ENCODE measurements at places on chromosomes 3 and 15. TPM values are rescaled to one million over a fixed set of nuclear protein-coding genes. Genes with fewer than 3 reads are reported as not detected.

Gene ZKSCAN7
- 3.0 TPM for polyA plus RNA-seq

Gene SERPINI2
- not detected for polyA plus RNA-seq

Gene TERC
- 0.39 TPM for polyA plus RNA-seq

Gene GATA2
- 3.2 TPM for polyA plus RNA-seq

Gene ACKR4
- 11.6 TPM for polyA plus RNA-seq

Gene PRC1
- 60.5 TPM for polyA plus RNA-seq

Gene SLC28A1
- not detected for polyA plus RNA-seq

Gene ALS2CL
- polyA plus RNA-seq: 0.46 TPM

Gene TPRA1
- 17.5 TPM for polyA plus RNA-seq

Gene MORC1
- polyA plus RNA-seq: not detected

GRCh38 chr15:89068325-89068784 is 19.9 kb upstream of the ABHD2 start:
- H3K27me3 ChIP-seq: no peaks in the 10 kb centered on the region
- no peaks in the 10 kb centered on the region for H3K4me1 ChIP-seq
- no peaks in the 10 kb centered on the region for H3K36me3 ChIP-seq
- no peak overlapping the region for H3K4me3 ChIP-seq
- peak; percentile 99 for DNase-seq

GRCh38 chr3:71258526-71258925 is 325.0 kb downstream of the FOXP1 start:
- no peaks in the 10 kb centered on the region for H3K36me3 ChIP-seq
- H3K27me3 ChIP-seq: no peaks in the 10 kb centered on the region
- H3K4me3 ChIP-seq: no peak overlapping the region

DNA sequence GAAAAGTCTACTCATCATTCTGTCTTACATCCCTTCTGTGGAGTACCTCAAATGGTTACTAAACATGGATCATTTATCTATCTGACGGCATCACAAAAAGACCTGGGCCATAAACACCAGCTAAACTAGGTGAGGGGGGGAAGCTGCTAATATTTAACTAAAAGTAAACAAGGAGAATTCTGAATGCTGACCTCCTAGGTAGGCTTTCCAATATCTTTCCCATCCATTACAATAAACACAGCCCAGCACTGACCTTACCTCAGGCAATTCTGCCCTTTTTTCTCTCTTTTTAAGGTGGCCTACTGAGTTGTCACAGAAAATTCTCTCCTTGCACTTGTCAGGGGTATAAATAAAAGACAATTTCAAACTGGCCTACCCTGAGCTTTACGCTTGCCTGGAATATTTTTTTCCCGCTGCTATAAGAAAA is 33.1 kb downstream of the USF3 start:
- no peak overlapping the region for H3K27ac ChIP-seq
- H3K4me1 ChIP-seq: peaks cover 6% of the 10 kb centered on the region
- no peak for DNase-seq
- peaks cover 1% of the 10 kb centered on the region for H3K36me3 ChIP-seq
- H3K27me3 ChIP-seq: no peaks in the 10 kb centered on the region
- H3K4me3 ChIP-seq: no peak overlapping the region

- H3K4me1 ChIP-seq: no peaks in the 10 kb centered on the region
- no peak for DNase-seq
- H3K27ac ChIP-seq: no peak overlapping the region
These were observed 93.6 kb upstream of the ATP2B2 start for GRCh38 chr3:10599017-10599416.

GRCh38 chr3:157443905-157444796 is 7.5 kb downstream of the PTX3 start:
- H3K4me1 ChIP-seq: peaks cover 7% of the 10 kb centered on the region
- H3K4me3 ChIP-seq: no peak overlapping the region
- H3K36me3 ChIP-seq: peaks cover 5% of the 10 kb centered on the region

GRCh38 chr3:120567370-120568201 is 28.6 kb upstream of the NDUFB4 start:
- no peak overlapping the region for H3K27ac ChIP-seq
- DNase-seq: peak; percentile 73
- H3K4me3 ChIP-seq: peak overlapping the region; percentile 25
- no peaks in the 10 kb centered on the region for H3K36me3 ChIP-seq
- no peaks in the 10 kb centered on the region for H3K4me1 ChIP-seq

GRCh38 chr3:47057212-47057671 is 77.8 kb downstream of the NBEAL2 start:
- no peaks in the 10 kb centered on the region for H3K4me1 ChIP-seq
- no peaks in the 10 kb centered on the region for H3K36me3 ChIP-seq
- no peak for DNase-seq
- no peak overlapping the region for H3K27ac ChIP-seq
- H3K27me3 ChIP-seq: no peaks in the 10 kb centered on the region
- H3K4me3 ChIP-seq: no peak overlapping the region

- H3K27me3 ChIP-seq: peaks cover 3% of the 10 kb centered on the region
- H3K36me3 ChIP-seq: no peaks in the 10 kb centered on the region
- no peaks in the 10 kb centered on the region for H3K4me1 ChIP-seq
- peak within 1 kb of the TSS; percentile 60 for H3K4me3 ChIP-seq
- peak within 1 kb of the TSS; percentile 71 for H3K27ac ChIP-seq
These were observed at the start of gene SYNM for GRCh38 chr15:99104788-99105513. TSS of gene SYNM (plus strand) at chr15:99105080. CDS start at chr15:99105200, 120 bp downstream.

DNA sequence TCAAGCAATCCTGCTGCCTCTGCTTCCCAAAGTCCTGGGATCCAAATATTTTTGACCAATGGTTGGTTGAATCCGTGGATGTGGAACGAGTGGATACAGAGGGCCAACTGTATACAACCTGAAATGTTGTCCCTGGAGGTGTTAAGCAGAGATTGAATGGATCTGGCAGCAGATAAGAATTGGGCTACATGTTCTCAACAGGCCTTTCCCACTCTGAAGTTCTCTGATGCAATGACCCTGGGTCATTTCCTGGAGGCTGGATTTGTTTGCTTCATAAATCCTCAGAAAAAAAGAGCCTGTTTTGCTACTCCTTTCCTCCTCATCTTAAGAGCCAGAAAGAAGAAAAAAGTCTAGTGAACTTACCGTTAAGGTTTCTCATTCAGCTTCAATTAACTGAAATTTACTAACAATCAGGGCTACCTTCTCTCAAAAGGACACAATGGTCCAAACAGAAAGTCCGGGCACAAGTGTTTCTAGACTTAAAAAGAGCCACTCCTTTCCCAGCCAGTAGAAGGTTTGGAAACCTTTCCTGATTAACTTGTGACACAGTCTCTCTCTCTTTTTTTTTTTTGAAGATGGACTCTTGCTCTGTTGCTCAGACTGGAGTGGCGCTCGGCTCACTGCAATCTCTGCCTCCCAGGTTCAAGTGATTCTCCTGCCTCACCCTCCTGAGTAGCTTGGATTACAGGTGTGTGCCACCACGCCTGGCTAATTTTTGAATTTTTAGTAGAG is 6.5 kb downstream of the ARHGEF3 start:
- no peaks in the 10 kb centered on the region for H3K27me3 ChIP-seq
- H3K4me1 ChIP-seq: no peaks in the 10 kb centered on the region
- no peak for DNase-seq
- H3K36me3 ChIP-seq: no peaks in the 10 kb centered on the region

GRCh38 chr15:92528736-92529135 is 126.8 kb downstream of the FAM174B start:
- peak; percentile 38 for DNase-seq
- H3K36me3 ChIP-seq: no peaks in the 10 kb centered on the region
- H3K4me1 ChIP-seq: no peaks in the 10 kb centered on the region

- H3K4me1 ChIP-seq: peaks cover 2% of the 10 kb centered on the region
- H3K4me3 ChIP-seq: no peak overlapping the region
- H3K36me3 ChIP-seq: no peaks in the 10 kb centered on the region
- H3K27ac ChIP-seq: no peak overlapping the region
- DNase-seq: no peak
These were observed 11.5 kb downstream of the CPNE9 start for GRCh38 chr3:9715136-9715535.

DNA sequence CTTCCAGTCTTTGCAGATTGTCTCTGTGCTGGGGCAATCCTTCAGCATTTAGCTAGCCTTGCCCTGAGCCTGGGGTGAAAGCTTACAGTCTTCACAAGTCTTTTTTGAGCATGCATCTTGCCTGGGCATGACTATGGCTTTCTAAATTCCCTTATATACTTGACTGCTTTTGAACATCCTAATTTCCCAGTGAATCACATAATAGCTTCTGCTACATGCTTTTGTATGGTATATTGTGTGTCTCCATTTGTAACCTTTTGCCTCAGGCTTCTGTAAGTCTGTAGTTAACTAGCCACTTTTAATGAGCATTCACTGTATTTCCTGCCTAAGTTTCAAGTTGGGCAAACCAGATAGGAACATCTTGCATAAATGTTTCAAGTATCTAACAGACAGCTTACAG is 76.8 kb downstream of the CHCHD4 start:
- H3K4me1 ChIP-seq: no peaks in the 10 kb centered on the region
- no peak overlapping the region for H3K27ac ChIP-seq
- no peaks in the 10 kb centered on the region for H3K27me3 ChIP-seq
- no peaks in the 10 kb centered on the region for H3K36me3 ChIP-seq

- DNase-seq: no peak
- H3K4me3 ChIP-seq: no peak overlapping the region
- no peaks in the 10 kb centered on the region for H3K36me3 ChIP-seq
- H3K4me1 ChIP-seq: no peaks in the 10 kb centered on the region
- H3K27me3 ChIP-seq: no peaks in the 10 kb centered on the region
- no peak overlapping the region for H3K27ac ChIP-seq
These were observed 4.6 kb downstream of the FGD5 start for GRCh38 chr3:14823393-14823792.

DNA sequence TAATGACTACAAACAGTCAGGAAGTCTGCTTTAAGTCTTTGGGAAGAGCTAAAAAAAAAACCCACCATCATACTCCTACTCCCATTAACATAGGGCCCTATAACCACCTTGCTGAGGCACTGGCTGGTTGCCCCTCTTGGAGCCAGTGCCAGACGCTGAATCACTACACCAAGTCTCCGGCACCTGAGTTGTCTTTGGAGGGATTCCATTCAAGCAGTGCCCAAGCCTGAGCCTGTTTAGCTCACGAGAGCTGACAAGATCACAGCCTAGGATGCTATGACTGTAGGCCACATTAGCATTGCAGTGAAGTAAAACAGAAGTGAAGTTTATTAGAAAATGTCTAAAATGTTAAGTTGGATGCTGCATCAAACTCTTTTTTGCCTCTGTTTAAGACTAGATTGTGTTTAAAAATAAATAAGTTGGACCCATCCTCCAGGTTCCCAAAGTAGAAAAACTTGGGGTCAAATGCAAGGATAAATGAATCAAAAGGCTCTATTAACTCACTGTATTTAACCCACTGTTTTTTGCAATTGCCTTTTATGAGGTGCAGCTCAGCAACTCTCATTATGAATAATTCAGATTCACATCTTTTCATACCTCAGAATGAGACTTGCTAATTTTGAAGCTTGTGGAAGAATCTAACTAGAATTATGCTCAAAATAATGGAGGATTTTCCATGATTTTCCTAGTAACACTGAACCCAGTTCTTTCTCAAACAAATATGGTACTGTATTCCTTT is 461.9 kb downstream of the FOXP1 start:
- peaks cover 8% of the 10 kb centered on the region for H3K4me1 ChIP-seq
- H3K4me3 ChIP-seq: no peak overlapping the region
- H3K27me3 ChIP-seq: no peaks in the 10 kb centered on the region
- no peaks in the 10 kb centered on the region for H3K36me3 ChIP-seq

DNA sequence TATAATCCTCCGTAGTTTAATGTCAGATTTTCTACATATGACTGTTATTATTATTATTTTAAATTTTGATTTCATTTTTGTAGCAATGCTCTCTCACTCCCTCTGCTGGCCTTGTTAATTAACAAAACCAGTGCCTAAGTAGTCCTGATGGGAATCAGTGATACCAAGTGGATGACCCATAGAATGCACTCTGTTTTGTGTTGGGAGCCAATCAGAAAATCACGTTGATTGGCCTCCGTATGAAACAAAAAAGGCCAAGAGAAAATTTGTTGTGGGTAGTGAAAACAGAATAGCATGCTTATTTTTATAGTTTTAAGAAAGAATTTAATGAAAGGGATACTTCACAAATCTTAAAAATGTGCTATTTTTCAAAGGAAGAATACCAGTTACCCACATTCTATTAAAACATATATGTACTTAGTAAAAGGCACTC is 34.4 kb upstream of the MEIS2 start:
- no peaks in the 10 kb centered on the region for H3K4me1 ChIP-seq
- H3K27ac ChIP-seq: no peak overlapping the region
- DNase-seq: peak; percentile 41
- no peaks in the 10 kb centered on the region for H3K36me3 ChIP-seq
- H3K27me3 ChIP-seq: no peaks in the 10 kb centered on the region

GRCh38 chr3:176578316-176578715 is 619.0 kb downstream of the TBL1XR1 start:
- H3K4me1 ChIP-seq: no peaks in the 10 kb centered on the region
- no peaks in the 10 kb centered on the region for H3K27me3 ChIP-seq
- H3K27ac ChIP-seq: no peak overlapping the region
- no peak overlapping the region for H3K4me3 ChIP-seq
- DNase-seq: no peak

- H3K27ac ChIP-seq: no peak overlapping the region
- H3K4me3 ChIP-seq: no peak overlapping the region
- DNase-seq: no peak
- H3K27me3 ChIP-seq: no peaks in the 10 kb centered on the region
- H3K4me1 ChIP-seq: no peaks in the 10 kb centered on the region
These were observed 37.1 kb downstream of the GASK1A start for GRCh38 chr3:43015991-43016865.

DNA sequence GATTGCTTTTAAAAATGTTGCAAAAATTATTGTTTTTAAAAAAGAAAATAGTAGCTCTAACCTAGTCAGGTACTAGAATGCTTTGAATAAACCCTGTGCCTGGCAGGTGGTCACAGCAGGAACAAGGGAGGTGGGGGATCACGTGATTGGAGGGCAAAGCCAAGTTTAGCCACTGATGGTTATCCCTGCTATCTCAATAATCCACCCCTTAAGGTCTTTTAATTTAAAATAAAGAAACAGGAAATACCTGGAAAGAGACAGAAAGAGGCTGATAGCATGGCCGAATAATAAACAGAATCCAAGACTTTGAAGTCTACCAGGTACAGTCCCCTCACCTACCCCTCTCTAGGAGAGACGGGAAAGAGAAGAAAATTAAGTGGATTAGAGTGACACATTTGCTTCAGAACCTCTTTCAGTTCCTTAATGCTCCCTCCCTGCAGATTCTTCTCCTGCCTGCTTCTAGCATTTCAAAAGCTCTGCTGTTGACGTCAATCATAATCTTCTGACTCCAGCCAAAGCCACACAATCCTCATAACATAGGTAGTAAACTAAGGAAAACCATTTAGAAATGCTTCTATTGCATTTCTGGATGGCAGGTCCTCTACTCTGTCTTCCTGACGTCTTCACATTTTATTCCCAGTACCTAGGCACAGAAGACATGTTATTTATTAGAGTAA is 303.4 kb upstream of the MME start:
- H3K27ac ChIP-seq: no peak overlapping the region
- no peaks in the 10 kb centered on the region for H3K4me1 ChIP-seq
- H3K27me3 ChIP-seq: no peaks in the 10 kb centered on the region
- no peak overlapping the region for H3K4me3 ChIP-seq

DNA sequence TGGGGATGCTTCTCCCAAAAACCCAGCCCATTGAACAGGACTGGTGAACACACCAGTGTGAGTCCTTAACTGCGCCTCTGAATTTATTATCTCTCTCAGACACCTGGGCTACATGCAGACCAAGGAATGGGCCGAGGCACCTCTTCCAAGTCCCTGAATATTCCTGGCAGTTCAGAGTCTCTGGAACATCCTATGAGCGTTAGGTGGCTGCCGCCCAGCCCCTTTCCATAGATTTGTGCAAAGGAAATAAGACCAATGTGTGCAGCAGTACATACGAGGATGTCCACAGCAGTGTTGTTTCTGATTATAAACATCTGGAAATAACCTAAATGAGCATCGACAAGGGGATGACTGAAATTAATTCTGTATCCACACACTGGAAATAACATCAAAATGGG is 104.9 kb upstream of the RPL32 start:
- no peak for DNase-seq
- peaks cover 9% of the 10 kb centered on the region for H3K4me1 ChIP-seq
- H3K4me3 ChIP-seq: no peak overlapping the region
- H3K27me3 ChIP-seq: no peaks in the 10 kb centered on the region
